ENCODE measurements at places on chromosomes 4 and X.

- no peak for DNase-seq
These were observed 1977.9 kb upstream of the ADGRL3 start for GRCh38 chr4:59222221-59222620.

DNA sequence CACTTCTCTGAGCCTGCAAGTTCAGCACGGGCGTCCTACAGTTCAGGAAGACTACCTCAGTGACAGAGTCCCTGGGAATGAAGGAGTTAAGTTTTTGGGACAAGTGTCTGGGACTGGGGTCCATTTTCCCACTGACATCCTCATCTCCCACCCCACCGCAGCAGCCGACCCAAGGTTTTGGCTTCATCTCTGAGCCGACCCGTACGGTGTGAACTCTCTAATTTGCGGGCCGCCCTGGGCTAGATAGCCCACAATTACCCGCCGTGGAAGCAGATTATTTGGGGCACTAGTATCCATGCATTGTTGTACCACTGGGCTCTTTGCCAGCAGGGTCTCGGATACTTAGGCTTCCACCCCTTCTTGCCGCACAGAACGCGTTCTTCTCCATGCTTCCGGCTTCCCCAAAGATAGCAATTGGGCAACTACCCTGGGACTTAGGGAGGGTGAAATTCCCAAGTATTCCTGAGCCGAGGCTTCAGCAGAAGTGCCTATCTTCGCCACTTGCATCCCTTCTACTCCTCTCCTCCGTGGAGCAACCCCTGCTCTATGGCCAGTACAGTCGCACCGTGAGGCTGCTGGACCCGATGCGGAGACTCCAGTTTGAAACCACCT, 2.4 kb downstream of the IL1RAPL2 start:
- no peak for DNase-seq

DNA sequence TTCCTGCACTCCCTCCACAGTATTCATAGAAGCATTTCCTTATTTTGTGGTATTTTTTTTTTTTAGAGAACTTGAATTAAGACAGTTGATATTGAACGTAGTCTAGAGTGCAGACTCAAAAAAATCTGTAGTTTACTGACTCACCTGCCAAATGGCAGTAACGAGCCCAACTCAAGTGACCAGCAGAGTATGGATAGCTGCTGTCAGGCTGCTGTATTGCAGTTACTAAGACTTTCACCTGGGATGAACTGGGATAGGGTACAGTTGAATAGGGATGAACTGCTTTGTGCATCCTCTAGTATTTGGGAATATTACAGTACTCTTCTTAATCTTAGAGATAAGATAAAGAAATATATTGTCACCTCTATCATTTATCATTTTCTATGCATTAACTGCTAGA, 7.0 kb upstream of the SLC7A11 start:
- DNase-seq, result no peak

- no peak for DNase-seq
These were observed 13.1 kb upstream of the FAM13A start for GRCh38 chr4:89070041-89070440.

GRCh38 chr4:74790652-74791051, 3.7 kb downstream of the BTC start:
- DNase-seq, result no peak

DNA sequence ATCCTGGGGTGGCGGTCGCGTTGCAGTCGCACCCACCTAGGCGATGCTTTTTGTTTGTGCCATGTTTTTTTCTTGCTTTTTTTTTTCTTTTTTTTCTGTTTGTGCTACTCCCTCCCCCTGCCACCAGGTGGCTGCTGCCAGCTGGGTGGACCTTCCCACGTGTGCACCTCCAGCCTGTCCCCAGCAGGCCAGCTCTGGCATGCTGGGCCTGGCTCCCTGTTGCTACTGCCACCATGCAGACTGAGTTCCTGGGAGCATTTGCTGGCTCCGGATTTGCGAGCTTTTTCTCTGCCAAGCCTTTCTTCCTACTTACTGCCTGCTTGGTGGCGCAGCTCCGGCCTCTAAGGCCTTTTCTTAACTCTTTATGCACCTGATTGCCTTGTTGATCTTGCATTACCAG, 161.2 kb upstream of the WDFY3 start:
- DNase-seq, result no peak

DNA sequence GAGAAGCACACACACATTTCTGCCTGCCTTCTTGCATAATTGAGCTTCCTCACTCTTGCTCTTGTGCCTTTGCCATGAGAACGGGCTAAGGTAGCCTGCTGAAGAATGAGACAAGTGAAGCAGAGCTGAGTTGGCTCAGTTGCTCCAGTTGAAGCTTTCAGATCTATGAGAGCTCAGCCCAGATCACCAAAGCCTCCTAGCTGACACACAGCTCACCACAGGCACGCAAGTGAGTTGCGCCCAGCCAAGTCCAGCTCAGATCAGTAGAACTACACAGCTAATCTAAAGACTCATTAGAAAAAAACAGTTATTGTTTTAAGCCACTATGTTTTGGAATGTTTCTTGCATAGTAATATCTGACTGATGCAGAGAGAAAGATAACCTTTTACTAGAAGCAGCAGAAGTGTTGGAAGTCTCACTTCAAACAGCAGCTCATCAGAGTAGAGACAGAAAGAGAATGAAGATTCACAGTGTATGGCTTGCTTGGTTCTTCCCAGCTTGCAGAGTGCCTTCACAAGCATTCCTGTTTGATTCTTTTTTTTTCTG, 362.4 kb downstream of the MID1IP1 start:
- DNase-seq, result no peak

- no peak for DNase-seq
These were observed 54.3 kb upstream of the INTU start for GRCh38 chr4:127578491-127578890.
